Type B pancreatic cell (in vitro differentiated cells): ENCODE measurements at places on chromosomes 4 and X. TPM values are rescaled to one million over a fixed set of nuclear protein-coding genes. Genes with fewer than 3 reads are reported as not detected.

Gene SPANXA2
- not detected in 2 replicates for total RNA-seq

Gene CT45A3
- not detected in 2 replicates for total RNA-seq

Gene TKTL1
- 0.56 TPM in 1 of 2 replicates, not detected in the other for total RNA-seq

Gene WNK3
- 8.1 and 18.5 TPM in 2 replicates for total RNA-seq

Gene AFP
- total RNA-seq = 67.6 and 532 TPM in 2 replicates

- DNase-seq = no peak
Measured at GRCh38 chrX:13162772-13163410, 118.5 kb upstream of the FAM9C start.

DNA sequence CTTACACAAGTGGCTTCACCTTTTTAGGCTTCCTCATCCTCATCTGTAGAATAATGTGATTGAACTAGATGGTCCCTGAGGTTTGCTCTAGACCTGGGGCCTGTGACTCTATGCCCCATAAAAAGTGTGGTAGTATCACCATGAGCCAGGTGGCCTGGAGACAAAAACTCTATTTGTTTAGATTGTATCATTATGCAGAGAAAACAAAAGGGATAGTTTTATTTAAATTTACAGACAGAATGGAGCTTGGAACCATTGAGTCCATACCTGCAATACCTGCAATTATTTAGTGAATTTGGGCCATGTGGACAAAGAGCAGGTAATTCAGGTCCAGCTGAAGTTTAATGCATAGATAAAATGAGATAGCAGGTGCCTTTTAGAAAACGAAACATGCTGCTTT lies 139.5 kb upstream of the RPL34 start:
- no peak for DNase-seq

- peak; percentile 47 for DNase-seq
Measured at GRCh38 chrX:72021975-72022374, 109.7 kb downstream of the RTL5 start.

GRCh38 chrX:110060317-110060716 lies 57.4 kb downstream of the TMEM164 start:
- no peak for DNase-seq

- no peak for DNase-seq
Measured at GRCh38 chr4:115418635-115419396, 305.4 kb upstream of the NDST4 start.

DNA sequence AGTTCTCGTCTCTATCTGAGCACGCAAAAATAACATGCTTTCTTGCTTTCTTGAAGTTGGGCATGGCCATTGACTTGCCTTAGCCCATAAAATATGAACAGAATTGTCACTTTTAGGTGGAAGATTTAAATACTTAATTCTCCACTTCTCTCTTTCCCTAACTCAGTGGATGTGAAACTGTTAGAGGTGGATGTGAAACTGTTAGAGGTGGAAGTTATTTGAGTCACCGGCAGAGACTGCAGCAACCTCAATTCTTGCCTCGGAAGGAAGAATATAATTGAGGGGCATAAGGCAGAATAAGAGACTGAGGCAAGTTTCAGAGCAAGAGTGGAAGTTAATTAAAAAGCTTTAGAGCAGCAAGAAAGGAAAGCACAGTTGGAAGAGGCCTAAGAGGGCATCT lies 2.8 kb upstream of the PARM1 start:
- no peak for DNase-seq

GRCh38 chr4:143230683-143231082 lies 46.0 kb downstream of the USP38 start:
- no peak for DNase-seq

GRCh38 chrX:46929439-46930261 lies 17.4 kb downstream of the JADE3 start:
- DNase-seq = no peak

DNA sequence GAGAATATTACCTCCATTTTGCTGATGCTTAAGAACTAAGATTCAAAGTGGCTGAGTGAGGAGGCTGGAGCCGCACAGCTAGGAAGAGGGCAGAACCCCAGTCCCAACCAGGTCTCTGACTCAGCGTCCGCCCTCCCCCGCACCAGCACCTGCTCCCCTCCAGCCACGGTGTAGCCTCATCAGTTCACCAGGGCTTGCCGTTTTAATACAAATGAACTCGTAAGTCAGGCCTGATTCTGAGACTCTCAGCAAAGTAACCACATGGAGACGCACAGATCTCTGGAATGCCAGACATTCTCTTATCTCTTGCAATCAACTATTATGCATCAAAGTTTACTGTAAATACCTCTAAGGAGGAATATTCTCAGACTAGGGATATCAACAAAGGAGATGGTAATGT lies 52.4 kb downstream of the ENPP6 start:
- DNase-seq = no peak
